ENCODE measurements at places on chromosomes 6 and 20.

DNA sequence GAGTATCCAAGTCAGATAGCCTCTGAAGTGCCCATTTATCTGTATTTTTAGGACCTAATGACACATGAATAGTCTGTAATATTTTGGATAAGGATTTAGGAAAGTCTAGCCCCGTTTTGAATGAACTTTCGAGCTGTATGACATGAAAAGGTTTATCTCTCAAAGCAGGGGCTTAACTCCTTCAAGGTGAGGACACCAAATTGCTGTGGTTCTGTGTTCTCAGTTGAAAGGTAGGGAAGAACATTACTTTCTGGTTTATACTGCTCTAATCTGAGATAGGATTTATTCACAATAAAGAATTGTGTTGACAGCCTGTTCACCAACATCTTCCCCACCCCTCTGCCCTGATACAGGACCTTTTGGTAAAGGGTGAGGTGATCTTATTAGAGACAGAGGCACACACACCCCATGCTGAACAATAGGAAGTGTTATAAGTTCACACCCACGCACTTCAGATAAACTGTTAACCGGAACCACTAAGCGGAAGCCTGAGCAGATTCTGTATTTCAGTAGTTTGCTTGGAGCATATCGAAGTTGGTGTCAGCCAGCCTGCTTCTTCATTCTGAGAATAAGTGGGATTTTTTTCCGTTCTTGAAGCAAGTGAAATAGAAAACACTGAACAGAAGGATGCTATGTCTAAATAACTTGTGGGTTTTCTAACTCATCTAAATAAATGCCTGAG, 223.3 kb downstream of the TMEM242 start:
- no peak for DNase-seq

- DNase-seq: no peak
Measured at GRCh38 chr6:27545271-27546046, 72.6 kb upstream of the ZNF184 start.

- no peak for DNase-seq
Measured at GRCh38 chr20:37797669-37798175, 103.9 kb downstream of the CTNNBL1 start.

DNA sequence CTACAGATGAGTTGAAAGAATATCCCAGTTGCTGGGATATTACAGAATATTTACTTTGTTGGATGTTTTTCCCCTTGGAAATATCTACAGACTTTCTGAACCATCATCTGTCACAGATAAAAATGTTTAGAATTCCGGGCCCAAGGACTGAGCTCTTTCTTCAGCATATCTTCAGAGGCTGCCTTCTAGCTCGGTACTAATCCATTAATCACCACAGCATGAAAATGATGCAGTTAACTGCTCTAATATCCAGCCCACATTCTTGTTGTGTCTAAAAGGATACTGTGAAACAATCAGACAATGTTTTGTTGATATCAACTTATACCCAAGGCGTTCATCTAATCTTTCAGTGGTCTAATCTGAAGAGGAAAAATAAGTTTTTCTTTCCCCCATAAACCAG, 247.4 kb downstream of the TBC1D32 start:
- no peak for DNase-seq

- no peak for DNase-seq
Measured at GRCh38 chr20:46400253-46400652, 6.2 kb downstream of the ELMO2 start.

GRCh38 chr6:37347670-37348111, 6.1 kb upstream of the RNF8 start:
- DNase-seq: no peak

DNA sequence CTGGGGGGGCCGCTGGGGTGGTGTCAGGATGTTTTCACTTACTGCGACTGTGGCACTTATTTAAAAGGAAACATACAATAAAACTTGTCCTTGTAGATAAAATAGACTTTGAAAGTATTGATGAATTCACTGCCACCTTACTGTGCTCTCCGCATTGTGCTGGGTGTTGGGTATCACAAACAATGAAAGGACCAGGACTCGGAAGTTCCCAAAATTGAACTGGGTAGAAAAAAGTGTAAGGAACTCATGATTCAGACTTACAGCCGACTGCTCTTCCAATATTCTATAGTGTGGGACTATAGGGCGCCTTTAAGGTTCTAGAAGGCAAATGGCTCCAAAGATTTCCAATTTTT, 32.1 kb upstream of the ID4 start:
- DNase-seq: peak; percentile 39

DNA sequence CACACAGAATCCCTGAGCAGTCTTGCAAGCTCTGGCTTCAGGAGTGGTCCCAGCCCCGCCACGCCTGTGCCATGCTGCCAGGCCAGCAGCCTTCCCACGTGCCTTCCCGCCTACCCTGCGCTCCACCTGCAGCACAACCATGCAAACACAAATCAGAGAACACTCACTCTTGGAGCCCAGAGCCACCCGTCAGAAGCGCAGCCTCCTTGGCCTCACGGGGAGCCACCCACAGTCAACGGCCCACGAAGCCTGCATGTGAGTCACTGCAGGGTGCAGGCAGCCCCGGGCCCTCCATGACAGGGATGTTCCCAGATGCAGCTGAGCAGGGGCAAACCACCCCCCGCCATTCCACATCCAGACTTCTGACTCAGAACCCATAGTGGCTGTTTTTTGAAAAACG, 217.0 kb downstream of the DLL1 start:
- DNase-seq: no peak

DNA sequence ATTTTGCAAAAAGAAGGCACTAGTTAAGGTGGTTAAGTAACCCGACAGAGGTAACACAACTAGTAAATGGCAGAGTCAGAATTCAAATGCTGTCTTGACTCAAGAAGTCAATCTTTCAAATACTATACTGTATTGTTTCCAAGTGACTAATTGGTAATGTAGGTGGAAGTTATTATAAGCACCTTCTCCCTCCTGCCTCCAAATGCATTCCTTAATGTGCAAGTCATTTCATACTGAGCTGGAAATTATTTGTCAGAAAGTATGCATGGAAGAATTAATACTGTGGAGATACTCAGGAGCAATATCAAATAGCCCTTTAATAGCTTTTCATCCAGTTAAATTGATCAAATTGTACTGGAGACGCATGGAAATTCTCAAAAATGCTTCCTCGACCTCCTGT, 579.1 kb downstream of the DOK5 start:
- no peak for DNase-seq

- DNase-seq: no peak
Measured at GRCh38 chr20:43963872-43964791, 49.5 kb downstream of the TOX2 start.

- peak; percentile 80 for DNase-seq
Measured at GRCh38 chr20:45044084-45044573, 56.8 kb downstream of the KCNS1 start.

DNA sequence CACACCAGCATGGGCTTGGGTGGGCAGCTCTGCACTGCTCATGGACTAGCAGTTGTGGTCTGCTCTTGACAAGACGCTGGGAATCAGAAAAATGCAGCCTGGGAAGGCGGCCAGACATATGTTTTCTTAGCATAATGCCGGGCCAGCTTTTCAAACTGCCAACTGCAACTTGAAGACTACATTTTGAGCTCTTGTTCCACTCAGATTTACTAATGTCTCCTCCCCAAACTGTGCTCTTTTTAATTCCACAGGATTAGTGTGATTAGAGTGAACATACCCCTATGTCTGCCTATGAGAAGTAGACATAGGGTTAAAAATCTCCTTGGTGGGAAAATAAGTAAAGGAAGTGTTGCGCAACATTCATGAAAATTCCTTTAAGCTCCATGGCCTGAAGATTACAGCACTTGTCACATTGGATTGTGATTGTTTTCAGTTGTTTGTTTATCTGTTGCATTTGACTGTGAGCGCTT, 5.3 kb upstream of the FNDC1 start:
- no peak for DNase-seq

DNA sequence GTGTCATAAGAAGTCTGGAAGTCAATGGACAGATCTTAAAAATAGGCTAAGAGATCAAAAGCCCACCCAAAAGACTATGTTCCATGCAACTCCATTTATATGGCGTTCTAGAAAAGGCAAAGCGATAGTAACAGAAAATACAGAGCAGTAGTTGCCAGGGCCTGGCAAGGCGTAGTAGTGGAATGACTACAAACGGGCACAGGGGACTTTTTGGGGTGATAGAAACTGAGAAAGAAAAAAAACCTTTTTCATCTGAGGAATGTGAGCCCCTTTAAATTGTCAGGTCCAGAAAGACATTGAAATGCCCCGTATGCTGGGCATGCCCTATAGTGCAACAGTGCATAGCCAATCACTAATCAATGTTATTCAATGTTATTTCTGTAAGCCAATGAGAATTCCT, 47.2 kb upstream of the FAM50B start:
- no peak for DNase-seq

DNA sequence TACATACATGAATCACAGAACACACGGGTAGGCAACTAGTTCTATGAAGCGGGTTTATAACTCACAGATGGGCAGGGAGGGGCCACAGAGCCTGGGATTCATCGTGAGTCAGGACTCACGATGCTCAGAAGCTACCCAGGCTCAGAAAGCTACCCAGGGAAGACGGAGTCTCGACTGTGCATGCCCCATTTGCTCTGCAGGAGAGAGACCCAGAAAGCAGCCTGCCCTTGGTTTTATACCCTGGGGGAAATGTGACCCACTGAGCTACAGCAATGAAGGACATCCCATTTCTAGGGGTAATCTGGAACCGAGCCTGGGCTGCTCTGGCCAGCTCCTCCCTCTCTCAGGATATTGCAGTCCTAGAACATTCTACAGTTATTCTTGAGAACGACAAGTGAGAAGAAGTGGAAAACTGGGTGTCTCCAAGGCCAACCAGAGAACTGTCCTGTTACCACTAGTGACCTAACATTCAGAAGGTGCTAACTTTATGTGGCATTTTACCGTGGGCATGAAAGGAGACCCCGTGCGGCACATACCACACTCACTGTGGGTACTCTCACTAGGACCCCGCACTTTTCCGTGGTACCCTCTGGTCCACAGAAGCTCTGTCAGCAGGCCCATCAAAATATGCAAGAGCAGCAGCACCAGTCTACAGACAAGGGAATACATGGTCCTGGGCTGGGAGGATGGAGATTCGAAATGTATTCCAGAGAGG, 201.9 kb upstream of the PMEPA1 start:
- no peak for DNase-seq

DNA sequence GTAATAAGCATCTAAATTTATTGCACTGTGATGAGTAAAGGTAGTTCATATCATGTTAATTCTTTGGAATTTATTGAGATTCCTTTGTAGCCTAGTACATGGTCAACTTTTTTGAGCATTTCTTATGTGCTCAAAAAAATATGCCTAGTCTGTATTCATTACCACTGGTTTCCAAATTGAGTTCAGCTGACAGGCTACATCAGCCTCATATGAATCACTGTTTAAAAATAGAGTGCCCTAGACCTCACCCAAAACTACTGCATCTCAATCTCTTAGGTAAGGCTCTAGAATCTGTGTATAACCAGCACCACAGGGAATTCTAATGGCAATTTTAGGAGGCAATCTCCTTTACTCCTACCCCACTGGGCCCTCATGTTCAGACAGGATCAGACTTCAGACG, 16.7 kb upstream of the FOXF2 start:
- no peak for DNase-seq

- DNase-seq: no peak
Measured at GRCh38 chr20:7850775-7851490, 89.3 kb downstream of the HAO1 start.

GRCh38 chr20:46264391-46265266, 43.7 kb downstream of the CDH22 start:
- no peak for DNase-seq

DNA sequence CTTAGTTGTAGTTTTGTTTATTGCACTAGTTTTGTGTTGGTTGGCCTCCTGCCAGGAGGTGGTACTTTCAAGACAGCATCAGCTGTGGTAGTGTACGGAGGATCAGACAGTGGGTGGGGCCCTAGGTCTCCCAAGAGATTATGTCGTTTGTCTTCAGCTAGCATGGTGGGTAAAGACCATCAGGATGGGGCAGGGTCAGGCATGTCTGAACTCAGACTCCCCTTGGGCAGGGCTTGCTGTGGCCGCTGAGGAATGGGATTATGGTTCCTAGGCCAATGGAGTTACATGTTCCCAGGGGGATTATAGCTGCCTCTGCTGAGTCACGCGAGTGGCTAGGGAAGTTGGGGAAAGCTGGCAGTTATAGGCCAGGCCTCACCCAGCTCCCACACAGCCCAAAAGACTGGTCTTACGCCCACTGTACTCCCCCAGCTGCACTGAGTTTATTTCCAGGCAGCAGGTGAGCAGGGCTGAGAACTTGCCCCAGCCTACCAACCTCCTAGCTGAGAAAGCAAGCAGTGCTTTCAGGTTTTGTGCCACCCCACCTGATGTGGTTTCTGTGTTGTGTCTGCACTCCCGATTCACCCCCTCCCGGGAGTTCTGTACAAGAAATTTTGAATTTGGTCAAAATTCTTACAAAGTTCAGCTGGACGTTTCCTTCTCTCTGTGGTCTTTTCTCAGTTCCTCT, 24.7 kb downstream of the ZSCAN31 start:
- no peak for DNase-seq

- no peak for DNase-seq
Measured at GRCh38 chr6:82085701-82086100, 161.8 kb downstream of the IBTK start.

- DNase-seq: no peak
Measured at GRCh38 chr6:148955441-148955840, 208.6 kb downstream of the UST start.

DNA sequence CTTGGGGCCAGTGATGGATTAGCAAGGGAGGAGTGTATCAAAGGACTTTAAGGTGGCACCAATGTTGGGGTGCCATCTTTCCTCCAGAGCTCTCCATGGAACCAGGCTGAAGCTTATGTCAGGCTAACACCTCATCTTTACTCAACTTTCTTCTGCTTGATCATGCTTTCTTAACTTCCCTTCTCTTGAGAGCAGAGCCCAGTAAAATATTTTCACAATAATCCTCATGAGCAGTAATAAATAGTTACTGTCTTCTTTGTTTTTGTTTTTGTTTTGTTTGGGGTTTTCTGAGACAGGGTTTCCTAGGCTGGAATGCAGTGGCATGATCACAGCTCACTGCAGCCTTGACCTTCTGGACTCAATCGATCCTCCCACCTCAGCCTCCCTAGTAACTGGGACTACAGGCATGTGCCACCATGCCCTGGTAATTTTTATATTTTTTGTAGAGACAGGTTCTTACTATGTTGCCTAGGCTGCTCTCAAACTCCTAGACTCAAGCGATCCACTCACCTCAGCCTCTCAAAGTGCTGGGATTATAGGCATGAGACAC, 127.9 kb upstream of the TOP1 start:
- DNase-seq: no peak

DNA sequence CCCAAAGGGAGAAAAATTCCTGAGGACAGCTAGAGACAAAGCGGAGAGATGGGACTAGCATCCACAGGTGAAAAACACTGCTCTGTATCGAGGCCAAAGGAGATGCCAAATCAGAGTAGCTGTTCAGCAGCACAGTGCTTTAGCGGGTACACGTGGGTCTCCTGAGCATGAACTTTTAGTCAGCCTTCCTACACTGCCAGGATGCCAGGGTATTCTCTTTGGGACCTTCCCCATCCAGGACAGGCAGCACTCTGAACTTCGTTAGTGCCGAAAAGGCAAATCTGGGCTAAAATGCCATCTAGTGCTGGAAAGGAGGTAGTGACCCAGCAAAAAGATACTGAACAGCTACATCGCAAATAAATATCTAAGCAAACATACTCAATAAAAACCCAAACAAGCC, 64.9 kb downstream of the C6orf58 start:
- peak; percentile 28 for DNase-seq
